ENCODE measurements at places on chromosomes 6 and 20.

GRCh38 chr6:18471232-18471964 lies 84.2 kb downstream of the RNF144B start:
- no peak for DNase-seq

DNA sequence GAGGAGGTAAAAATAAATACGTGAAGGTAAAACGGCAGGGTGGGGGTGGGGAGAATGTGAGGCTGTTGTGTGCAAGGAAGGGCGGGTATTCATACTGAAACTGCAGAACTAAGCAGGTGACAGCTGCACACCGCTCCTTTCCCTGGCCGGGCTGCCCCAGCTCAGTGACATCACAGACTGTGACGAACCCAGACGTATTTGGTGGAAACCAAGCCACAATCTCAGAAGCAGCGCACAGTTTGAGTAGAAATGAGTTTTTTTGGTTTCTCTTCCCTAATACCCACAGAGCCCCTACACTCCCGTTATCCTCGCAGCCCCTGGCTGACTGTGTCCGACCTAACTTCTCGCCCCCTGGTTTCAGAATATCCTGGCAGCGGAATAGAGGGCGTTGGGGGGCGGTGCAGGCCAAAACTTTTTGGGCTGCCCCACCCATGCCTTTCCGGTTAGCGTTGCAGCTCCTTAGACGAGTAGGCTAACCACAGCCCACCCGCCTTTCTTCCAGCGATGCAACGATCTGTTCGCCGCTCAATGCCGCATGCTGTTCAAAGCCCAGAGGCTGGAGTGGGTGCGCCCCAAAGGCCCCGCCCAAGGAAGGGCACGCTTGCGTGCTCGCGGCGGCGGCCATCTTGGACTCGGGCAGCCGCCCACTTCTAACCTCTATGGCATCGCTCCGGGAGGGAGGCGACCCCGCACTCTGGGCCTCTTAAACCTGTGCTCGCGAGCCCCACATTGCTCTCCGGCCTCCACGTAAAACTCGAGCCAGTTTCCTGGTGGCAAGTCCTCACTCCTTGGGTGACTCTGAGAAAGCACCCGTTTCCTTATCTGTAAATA lies 9.1 kb downstream of the BAK1 start:
- DNase-seq, result peak; percentile 89

- DNase-seq, result no peak
Observed at GRCh38 chr6:144053601-144054000, 41.8 kb downstream of the SF3B5 start.

DNA sequence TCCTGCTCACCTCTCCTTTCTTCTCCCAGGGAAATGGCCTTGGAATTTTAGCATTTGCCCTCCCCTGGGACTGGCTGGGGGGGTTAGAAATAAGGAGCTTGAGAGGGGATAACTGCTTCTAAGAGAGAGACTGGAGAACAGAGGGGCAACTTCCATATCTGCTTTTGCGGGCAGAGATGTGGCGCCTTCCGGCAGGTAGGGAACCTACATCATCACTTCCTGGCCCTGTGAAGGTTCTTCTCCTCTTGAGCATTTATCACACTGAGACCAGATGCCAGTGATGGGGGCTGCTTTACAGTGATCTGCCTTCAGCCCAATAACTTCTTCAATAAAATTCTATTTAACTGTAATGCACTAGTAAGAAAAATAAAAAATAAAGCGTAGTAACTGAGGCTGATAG lies 48.1 kb downstream of the TBC1D7 start:
- no peak for DNase-seq

- no peak for DNase-seq
Observed at GRCh38 chr20:63064745-63065711, 58.3 kb upstream of the BHLHE23 start.

- no peak for DNase-seq
Observed at GRCh38 chr6:129055796-129056195, 172.9 kb downstream of the LAMA2 start.

DNA sequence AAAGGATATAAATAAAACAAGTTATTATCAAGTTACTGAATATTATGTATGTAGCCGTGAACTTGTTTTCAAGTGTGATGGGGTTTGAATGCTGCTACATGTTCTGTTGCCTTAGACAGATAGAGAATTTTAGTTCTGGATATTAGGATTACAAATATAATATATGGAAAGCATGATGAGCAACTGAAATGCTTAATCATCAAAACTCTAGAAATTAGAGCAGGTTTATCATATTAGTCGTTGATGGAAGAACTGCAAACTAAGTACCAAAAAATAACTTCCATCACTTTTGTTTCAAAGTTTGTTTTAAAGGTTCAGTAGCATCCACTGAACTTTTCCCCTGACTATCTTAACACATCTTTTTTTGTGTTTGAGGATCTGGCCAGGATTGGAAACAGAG lies 49.1 kb upstream of the CCN2 start:
- DNase-seq, result no peak

GRCh38 chr6:20486641-20487040 lies 47.6 kb upstream of the CDKAL1 start:
- no peak for DNase-seq

- DNase-seq, result no peak
Observed at GRCh38 chr20:42179768-42180167, 561.6 kb upstream of the CHD6 start.

- no peak for DNase-seq
Observed at GRCh38 chr6:33906439-33906838, 102.6 kb upstream of the MLN start.

DNA sequence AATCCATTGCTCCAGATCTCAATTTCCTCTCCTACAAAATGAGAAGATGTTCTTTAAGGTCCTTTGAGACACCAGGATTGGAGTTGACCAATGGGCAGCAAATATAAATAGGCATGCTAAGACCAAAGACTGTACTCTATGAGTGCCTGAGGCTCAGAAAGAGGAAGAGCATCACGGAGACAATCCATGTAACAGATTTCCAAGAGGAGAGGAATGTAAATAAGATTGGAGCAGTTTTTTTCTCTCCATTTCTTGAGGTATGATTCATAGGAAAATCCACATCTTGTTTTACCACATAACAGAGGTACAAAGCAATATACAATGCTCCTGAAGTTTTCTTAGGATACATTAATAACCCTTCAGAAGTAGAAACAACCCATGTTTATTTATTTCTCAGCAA lies 109.8 kb downstream of the UBE3D start:
- no peak for DNase-seq

GRCh38 chr20:51631011-51631950 lies 88.8 kb upstream of the NFATC2 start:
- DNase-seq, result peak; percentile 4

DNA sequence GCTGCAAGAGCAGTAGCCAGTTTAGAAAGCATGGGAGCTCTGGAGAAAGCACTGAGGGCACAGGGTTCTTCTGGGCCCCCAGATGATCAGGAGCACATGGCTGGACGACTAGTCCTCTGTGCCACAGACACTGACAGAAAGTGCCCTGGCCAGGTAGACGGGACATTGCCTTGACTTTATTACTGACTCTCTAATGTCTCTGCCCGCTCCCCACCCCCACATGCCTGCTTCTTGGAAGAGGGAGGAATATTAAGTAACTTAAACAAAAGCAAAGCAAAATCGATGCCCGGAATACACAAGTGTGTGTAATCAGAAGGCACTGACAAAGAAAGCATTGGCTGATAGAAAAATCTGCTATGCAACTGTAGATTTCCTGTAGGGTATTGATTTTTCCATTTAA lies 99.3 kb downstream of the SOBP start:
- DNase-seq, result no peak

- DNase-seq, result no peak
Observed at GRCh38 chr20:41191562-41192500, 54.5 kb downstream of the PLCG1 start.

DNA sequence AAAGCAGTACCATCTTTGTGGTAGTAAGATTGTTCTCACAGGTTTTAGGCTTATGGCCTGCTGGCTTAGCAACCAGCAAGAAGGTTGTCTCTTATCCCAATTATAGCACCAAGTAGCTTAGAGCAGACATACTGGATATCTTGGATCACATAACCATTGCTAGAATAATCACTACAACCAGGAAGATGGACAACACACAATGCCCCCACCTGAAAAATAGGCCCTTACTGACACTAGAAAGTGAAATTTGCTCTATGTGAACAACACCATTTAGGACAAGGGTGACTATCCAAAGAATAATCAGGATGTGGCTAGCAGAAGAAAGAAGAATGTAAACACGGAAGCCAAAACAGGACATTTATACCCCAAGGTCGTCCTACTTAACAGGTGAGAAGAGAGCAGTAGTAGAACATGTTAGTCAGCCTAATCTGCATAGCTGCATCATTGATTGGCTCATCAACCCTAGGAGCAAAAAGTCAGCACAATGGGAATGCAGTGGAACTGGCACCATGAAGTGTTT lies 172.7 kb upstream of the MARCKS start:
- DNase-seq, result no peak

GRCh38 chr6:101126501-101126900 lies 245.4 kb upstream of the ASCC3 start:
- no peak for DNase-seq

DNA sequence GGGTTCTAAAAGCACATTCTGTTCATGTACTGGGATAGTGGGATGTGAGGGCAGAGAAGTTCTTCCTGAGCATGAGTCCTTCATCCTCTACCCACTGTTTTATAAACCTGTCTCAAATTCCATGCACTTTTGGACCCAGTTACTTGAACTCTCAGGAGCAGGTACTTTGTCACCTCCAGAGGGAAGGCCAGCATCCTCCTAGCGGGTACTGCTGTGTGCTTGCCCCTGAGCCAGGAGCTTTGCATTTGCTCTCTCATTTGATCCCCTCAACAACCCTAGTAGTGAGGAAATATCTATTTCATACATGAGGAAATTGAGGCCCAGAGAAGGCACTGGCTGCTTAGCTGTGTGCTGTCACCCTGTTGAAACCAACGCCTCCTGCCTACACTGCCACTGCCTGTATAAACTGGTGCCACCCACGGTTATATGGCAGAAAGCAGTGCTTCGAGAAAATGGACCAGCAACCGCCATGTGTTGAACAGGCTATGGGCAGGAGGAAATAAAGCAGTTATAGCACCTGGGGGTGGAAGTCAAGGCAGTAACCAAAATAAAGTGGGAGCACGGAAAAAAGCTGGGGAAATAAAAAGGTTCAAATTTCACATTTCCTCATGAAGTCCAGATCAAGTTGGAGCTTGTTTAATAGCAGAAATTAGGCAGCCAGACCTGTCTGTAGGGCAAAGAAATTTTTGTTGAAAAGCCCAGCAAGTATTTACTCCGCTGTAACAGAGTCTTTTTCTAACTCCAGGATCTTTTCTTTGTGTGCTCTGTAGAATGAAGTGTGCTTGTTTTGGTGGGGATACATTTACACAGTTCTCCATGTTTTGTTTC lies 38.0 kb downstream of the KLHL31 start:
- no peak for DNase-seq

DNA sequence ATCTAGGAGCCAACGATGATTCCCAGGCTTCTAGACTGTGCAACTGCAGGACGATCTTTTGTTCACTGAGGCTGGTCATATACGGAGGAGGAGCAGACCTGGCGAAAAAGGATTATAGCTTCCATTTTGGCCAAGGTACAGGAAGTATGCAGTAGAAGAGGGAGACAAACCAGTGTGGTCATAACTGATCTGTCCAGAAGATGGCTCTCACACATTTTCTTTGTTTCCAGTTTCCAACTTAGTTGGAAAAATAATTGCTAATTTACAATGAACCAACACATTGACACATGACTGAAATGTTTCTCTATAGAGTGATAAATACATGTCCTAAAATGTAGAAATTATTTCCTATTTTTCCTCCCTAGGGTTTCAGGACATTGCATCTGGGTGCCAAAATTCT lies 364.1 kb upstream of the BTBD3 start:
- no peak for DNase-seq

DNA sequence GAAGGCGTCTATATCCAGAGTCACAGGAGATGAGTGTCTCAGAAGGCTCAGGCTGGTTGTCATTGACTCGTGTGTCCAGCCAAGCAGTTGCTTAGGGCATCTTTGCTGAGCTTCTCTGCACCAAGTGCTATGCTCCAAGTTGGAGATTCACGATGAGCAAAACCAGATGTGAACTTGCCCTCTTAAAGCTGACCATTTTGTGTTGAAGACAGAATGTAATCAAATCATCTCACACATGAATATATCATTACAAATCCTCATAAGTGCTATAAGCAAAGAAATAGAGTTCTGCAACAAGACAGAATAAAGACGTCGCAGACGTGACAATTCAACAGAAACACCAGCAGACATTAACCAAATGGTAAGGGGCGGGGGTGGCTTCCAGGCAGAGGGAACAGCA lies 103.9 kb downstream of the ALDH8A1 start:
- no peak for DNase-seq

DNA sequence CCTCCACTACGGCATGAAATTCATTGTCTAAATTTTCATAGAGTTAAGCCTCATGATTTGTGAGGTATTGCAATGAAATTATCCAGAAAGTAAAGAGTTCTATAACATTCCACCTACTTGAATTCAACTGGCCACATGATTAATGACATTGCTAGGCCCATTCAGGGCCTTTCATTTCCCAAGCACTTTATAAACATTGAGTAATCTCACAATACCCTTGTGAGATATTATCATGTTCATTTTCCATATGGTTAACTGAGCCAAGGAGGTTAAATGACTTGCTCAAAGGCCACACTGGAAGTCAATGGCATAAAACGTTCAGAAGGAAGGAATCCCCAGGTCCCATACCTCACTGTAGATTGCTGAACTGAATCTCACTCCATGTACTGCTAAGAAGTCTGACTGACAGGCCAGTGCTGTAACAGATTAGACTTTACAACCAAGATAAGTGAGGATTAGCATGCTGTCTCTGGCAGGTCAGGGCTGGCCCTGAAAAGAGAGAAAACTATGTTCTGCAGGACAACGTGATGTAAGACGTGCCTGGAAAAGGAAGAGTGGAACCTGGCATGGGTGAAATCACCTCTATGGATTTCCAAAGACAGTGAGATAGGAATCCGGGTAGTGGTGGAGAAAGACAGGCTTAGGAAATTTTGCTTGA lies 75.9 kb upstream of the SPACA1 start:
- DNase-seq, result no peak

DNA sequence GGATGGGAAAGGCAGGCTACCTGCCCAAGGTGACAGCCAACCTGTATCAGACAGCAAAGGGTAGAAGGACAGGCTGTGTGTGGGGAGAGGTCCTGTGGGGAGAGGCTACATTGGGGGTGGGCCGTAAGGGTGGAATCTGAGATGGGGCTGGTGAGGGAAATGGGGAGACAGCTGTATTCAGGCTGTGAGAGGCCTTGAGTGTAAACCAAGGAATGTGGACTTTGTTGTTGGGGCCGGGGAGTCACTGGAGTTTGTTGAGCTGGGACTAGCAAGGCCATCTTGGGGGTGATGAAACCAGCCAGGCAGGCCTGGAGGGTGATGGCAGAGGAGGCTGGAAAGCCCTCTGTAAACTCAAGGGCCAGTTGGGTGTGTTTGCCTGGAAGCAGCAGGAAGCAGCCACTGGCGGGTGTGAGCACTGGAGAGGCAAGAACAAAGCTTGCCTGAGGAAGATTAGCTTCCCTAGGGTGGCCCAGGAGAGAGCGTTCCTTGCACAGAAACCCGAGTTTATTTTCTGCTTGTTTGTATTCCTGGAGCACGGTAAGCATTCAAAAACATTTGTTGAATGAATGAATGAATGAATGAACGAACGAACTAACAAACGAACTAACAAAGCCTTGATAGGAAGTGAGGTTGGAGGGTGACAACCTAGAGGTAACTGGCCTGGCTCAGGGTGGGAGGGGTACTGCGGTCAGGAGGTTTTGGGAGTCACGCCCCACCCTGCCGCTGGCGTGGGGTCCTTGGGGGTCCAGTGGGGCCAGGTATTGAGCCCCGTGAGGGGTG lies 18.9 kb downstream of the TTBK1 start:
- no peak for DNase-seq

- no peak for DNase-seq
Observed at GRCh38 chr20:56098981-56099500, 93.7 kb upstream of the CBLN4 start.
